Activated CD4-positive, alpha-beta T cell treated with anti-CD3 and anti-CD28 coated beads, Interleukin-2, amount 50 U/mL, for 24 hours (primary cell): ENCODE measurements at places on chromosomes 1 and 21.
A peak's percentile ranks its signal among the peaks of the same experiment; 100 is the strongest.

DNA sequence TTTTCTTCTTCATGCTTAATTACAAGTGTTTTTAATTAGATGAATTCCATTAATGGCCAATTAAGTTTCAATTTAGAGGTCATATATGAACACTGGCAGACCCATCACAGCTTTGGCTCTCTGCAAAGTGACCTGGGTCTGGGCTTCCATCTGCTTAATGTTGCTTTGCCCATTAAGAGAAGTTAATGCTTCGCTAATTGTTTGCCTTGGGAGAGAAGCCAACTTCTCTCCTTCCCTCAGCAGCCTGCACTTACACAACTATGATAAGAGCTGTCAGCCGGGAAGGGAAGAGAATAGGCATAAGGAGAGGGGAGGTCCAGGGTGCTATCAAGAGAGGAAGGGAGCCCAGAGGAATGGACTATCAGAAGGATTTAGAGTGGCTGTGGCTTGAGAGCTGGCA lies 29.0 kb upstream of the CCDC190 start:
- DNase-seq: no peak

- DNase-seq: no peak
Observed at GRCh38 chr1:29852248-29852647, 615.9 kb downstream of the PTPRU start.

- no peak for DNase-seq
Observed at GRCh38 chr1:24764848-24765247, 19.6 kb downstream of the CLIC4 start.

DNA sequence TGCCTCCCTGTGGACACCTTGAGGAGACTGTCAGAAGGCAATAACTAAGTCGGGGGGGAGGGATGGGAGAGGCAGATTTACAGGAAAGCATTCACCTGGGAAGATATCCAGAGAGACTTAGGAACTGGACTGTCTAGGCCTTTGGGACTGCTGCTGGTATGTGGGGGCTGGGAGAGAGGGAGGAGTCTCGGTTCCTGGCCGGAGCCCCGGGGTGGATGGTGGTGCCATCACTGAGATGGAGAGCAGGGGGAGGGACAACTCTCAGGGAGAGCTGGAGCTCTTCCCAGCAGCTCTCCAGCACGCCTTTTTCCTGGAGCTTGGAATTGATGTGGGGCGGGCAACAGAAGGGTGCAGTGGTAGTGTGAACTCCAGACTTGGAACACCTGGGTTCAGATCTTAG lies 22.1 kb downstream of the PTPRF start:
- no peak for DNase-seq

DNA sequence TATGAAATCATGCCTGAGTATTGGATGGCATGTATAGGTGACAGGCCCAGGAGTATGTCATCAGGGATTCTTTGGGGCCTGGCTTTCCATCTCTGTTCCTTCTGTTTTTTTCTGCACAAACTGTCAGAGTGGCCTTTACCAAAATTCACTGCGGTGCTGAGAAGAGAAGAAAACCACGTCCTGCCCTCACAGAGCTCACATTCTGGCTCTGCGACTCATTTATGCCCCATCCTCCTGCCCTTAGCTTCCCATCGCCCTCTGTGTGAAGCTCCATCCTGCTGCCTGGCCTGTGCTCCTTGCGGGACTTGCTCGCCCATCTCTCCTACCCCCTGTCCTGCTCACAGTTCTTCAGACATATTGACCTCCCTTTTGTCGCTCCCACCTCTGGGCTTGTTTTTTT lies 73.4 kb downstream of the HUNK start:
- DNase-seq: no peak

GRCh38 chr1:104671684-104672353 lies 922.1 kb downstream of the AMY1C start:
- no peak for DNase-seq

- DNase-seq: no peak
Observed at GRCh38 chr1:90394247-90394646, 322.9 kb downstream of the BARHL2 start.

GRCh38 chr1:203702130-203702577 lies 62.8 kb upstream of the LAX1 start:
- peak; percentile 49 for DNase-seq

- DNase-seq: no peak
Observed at GRCh38 chr1:19121192-19121591, 88.9 kb downstream of the UBR4 start.

DNA sequence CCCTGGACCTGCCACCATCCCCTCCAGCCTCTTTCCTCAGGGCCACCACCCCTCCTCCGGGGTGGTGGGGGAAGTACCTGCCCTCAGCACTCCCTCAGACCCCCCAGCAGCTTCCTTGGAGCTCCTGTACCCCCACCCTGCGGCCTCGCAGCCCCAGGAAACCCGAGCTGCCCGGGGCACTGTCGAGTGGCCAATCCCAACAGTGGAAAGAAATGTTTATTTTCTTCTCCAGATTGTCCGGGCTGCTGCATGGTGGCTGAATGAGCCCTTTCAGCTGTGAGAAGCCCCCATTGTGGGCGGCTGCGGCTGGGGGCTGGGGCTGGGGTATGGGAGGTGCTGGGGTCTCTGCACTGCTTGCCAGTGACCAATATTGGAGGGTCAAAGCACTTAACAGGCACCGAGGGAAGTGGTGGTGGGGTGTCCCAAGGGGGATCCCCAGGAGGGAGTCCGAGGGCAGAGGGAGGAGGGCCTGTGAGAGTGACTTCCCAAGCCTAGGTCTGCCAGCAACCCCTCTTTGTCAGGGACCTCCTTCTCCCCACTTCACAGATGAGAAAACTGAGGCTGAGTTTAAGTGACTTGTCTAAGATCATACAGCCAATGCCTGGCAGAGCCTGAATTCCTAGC lies 25.2 kb downstream of the RUNX3 start:
- no peak for DNase-seq

GRCh38 chr1:103469801-103470200 lies 55.7 kb upstream of the RNPC3 start:
- DNase-seq: no peak

GRCh38 chr1:41626616-41627375 lies 142.3 kb upstream of the EDN2 start:
- DNase-seq: no peak

- DNase-seq: no peak
Observed at GRCh38 chr1:23548704-23549143, 10.6 kb downstream of the ID3 start.

GRCh38 chr1:205590777-205591513 lies 40.9 kb downstream of the ELK4 start:
- no peak for DNase-seq

- no peak for DNase-seq
Observed at GRCh38 chr1:150890033-150890416, 3.1 kb downstream of the CTXND2 start.

GRCh38 chr1:111976842-111977241 lies 12.6 kb downstream of the KCND3 start:
- DNase-seq: no peak

- DNase-seq: peak; percentile 22
Observed at GRCh38 chr1:151710187-151710840, 6.3 kb downstream of the CELF3 start.

- DNase-seq: no peak
Observed at GRCh38 chr1:154859151-154859785, 10.8 kb downstream of the KCNN3 start.

DNA sequence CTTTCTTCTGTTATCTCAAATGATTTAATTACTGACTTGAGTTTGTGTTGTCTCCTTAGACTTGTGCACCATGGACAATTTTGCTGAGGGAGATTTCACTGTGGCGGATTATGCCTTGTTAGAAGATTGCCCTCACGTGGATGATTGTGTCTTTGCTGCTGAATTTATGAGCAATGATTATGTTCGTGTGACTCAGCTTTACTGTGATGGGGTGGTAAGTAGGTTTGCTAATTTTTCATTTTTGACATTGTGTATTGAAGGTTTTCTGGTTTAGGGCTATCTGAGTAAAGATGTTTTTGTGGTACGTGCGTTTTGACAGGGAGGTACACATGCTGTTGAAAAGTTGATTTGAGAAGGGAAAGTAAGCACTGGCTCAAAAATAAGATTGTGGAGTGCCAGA lies 14.1 kb downstream of the TTC3 start:
- no peak for DNase-seq

DNA sequence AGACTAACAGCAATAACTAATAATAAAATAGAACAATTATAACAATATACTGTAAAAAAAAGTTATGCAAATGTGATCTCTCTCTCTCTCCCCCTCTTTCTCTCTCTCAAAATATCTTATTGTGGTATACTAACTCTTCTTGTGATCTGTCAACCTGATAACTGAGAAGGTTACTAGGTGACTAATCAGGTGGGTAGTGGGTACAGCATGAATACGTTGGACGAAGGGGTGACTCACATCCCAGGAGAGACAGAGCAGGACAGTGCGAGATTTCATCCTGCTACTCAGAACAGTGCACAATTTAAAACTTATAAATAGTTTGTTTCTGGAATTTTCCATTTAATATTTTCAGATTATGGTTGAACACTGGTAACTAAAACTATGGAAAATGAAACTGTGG lies 257.5 kb downstream of the LRRC40 start:
- no peak for DNase-seq

DNA sequence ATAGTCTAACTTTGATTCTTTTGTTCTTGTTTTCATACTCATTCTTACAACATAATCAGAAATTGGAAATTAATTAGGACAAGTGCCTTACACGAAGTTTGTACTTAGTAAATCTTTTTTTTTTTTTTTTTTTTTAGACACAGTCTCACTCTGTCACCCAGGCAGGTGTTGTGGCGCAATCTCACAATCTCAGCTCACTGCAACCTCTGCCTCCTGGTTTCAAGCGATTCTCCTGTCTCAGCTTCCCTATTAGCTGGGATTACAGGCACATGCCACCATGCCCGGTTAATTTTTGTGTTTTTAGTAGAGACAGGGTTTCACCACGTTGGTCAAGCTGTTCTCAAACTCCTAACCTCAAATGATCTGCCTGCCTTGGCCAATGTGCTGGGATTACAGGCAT lies 12.4 kb downstream of the CHAF1B start:
- DNase-seq: no peak

GRCh38 chr1:45407629-45408287 lies 67.5 kb upstream of the MUTYH start:
- DNase-seq: no peak

GRCh38 chr1:105260001-105260400 lies 1510.3 kb downstream of the AMY1C start:
- no peak for DNase-seq

- DNase-seq: no peak
Observed at GRCh38 chr1:193458628-193459027, 272.2 kb upstream of the B3GALT2 start.

DNA sequence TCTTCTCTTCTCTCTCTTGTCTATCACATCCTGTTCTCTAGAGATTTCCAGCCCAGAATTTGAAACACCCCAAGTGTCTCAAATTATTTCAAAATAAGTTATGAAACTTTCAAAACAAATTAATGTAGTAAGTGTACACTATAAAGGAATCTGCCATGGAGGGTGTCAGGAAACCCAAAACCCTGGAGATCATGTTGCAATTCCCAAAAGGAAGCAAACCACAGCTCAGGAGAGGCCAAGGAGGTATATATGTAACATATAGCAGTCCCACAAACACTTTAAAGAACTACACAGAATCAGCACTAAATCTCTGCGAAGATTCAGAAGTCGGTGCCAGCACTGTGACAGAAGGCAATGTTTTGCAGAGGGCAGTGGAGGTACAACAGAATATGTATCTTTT lies 26.6 kb downstream of the PTPN14 start:
- no peak for DNase-seq

DNA sequence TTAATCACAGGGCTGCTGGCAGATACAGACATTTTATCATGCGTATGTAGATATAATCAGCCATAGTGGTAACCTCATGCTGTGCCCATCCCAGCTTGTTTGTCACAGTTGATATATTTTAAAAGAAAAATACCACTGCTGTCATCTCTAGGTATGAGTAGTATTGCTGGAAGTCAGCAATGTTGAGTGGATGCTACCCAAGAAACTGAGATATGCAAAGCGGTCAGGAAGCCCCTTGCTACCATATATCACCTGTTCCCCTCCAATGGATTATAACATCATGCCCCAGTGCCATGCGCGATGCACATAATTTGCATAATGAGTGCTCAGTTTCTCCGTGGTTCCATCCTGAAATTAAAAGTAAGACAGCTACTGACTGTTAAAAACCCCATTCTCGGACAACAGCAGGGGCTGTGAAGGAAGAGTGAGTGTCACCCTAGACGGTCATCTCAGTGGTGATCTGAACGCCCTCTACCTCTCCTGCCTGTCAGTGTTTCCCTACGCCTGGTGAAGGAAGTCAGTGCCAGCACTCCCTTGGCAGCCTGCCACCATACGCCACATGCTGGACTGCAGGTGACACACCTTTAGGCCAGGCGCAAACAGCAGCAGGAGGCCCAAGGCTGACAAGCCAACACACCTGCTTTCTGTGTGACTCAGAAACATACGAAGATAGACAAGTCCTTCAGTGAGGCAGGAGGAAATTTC lies 2.7 kb downstream of the IL10RB start:
- DNase-seq: no peak

DNA sequence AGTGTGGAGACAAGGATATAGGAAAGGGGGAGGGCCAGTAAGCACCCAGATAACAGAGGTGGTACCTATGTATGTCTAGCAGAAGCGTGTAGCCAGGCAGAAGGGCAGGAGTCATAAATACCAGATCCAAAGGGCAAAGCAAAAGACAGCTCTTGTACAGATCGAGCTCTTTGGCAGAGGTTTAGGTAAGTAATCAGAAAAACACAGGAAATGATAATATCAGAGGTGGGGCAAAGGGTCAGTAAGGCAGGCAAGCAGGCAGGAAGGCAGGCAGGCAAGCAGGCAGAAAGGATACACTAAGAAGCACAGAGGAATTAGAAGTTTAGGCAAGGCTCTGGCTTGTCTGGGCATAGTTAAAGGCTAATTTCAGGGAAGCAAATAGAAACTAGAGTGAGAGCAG lies 22.7 kb upstream of the SLFNL1 start:
- DNase-seq: no peak
